Stimulated activated CD4-positive, alpha-beta T cell treated with anti-CD3 and anti-CD28 coated beads, Interleukin-2, amount 100 ng/mL, for 24 hours (primary cell): ENCODE measurements at places on chromosomes 6 and 20.

DNA sequence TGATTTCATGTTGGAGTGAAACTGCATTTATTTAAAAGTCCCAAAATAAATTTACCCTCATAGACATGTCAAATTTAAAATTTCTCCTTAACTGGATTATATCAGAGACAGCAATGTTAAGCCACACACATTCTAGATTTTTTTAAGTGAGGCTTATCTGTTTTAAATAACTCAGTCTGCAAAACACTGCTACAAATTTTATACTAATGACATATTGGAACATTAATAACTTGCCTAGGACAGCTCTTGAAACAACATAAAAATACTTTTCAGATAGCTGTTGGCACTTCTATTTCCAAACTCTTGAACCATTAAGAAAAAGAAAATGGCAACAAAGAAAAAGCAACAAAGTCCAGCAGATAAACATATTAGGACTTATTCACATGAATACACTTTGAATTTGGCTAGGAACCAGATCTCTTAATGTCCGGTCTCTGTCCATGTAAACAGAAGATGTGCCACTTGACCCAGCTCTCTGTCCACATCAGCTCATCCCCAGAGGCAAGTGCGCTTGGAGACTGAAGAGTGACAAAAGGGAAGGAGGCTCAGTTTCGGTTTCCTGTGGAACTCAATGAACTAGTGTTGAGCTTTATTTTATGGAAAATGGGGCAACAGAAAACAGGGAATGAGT, 219.3 kb upstream of the THBS2 start:
- DNase-seq: no peak

DNA sequence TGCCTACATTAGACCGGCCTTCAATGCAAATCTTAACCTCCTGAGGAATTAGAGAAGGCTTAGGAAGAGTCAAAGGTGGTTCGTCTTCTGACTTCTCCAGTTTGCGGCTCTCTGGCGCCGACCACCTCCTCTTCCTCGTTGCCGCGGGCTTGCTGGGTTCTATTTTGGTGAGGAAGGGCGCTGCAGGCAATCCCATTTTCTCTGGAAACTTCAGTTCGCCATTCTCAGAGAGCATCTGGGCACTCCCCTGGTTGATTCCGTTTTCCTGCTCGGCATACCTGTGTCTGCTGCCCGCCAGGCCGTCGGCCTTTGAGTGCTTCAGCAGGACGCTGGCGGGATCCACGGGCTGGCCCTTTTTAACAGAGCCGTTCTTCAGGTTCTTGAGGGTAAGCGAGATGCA, 67.9 kb downstream of the GMPR start:
- no peak for DNase-seq

DNA sequence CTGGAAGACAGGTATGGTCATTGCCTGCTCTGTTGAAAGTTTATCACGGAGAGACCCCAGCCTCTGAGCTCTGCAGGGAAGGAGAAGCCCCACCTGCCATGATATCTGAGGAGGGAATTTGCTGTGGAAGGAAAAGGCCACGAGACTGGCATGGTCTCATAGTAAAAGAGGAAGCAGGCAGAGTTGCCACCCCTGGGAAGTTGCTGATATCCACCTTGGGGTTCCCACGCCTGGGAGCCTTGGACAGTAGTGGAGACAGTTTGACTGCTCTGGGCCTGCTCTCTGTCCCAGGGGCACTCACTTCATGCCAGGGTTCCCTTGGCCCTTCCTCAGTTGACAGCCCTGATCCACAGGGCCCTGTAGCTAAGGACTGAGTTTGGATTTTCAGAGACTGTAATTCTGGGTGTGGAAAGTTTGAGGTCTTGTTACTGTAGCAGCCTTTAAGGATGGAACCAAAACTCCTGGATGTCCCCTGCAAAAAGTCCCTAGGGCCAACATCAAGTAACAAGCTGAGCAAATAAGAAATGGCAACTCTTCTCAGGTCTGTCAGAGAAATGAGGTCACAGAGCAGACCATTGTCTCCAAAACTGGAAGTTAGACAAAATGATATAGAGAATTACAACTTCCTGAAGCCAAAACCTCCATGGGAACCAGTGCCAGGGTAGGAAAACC, 6.9 kb upstream of the SIRPB1 start:
- DNase-seq: no peak

DNA sequence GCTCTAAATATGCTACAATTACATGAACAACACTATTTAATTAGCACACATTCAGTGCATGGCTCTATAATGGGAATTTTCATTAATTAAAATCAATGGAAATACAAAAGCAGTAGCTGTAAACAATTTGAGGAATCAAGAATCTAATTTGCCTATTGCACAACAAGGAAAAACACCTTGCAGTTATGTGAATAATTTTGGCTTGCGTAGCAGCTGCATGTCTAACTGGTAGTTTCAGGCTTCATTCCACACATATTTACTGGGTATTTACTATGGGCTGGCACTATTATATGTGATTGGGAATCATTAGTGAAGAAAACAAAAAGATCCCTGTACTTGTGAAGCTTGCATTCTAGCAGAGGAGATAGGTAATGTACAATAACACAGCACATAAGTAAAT, 26.4 kb downstream of the KIF6 start:
- no peak for DNase-seq

DNA sequence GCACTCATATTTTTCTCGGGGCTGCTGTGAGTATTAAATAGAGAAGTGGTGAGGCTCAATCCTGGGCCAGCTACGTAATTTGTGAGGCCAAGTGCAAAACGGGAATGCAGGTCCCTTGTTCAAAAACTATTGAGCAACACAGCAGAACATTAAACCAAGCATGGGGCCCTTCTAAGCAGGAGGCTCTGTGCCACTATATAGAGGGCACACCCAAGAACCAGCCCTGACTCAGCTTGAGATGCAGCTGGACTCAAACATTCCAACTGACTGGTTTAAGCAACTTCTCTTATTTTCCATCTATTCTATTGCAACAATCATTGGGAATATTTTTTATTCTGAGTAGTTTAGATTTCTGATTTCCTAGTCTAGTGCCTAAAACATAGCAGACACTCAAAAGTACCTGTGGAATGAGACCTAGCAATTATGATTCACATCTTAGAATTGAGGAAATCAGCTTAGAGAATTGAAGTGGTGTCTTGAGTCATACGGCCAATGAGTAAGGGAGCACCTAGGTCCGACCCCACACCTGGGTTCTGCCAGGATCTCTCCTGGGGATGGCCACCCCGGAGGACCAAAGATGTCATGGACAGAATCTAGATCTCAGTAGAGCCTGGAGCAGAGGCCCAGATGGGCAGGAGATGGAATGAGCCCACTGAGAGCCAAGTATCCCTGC, 1.3 kb downstream of the SIRPB2 start:
- no peak for DNase-seq

DNA sequence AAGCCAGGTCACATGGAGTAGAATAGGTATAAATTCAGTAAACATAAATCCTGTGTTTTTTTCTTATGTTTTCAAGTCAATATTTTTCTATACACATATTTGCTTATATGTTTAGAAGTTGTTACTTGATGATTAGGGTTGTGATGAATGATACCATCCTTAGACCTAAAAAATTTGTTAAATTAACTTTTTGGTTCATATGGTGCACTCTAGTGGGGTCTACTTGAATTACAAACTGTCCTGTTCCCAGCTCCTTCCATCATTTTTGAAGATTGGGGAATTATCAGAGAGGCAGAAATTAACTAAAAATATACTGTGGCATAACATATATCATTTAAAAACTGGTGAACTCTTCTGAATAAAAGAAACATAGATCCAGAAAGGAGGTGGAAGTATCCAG, 48.3 kb upstream of the RIPPLY2 start:
- DNase-seq: no peak

DNA sequence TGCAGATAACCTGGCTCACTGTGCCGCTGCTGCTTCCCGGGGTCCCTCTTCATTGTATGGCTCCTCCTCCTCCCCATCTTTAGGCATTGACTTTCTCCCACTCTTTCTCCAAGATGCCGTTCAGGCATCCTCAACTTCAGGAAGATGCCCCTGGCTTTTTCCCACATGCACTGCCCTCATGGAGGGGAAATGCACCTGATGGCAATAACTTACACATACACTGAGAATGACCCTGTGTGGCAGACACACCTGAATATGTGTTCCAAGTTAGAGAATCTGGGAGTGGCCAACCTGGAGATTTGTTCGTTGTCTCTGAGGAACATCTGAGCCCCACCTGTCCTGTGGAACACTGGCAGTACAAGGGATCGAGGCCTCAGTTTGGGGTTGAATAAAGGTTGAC, 273.9 kb upstream of the CHD6 start:
- DNase-seq: no peak

GRCh38 chr6:13998356-13998755, 73.6 kb downstream of the RNF182 start:
- no peak for DNase-seq

GRCh38 chr6:106477790-106478189, 117.3 kb downstream of the CRYBG1 start:
- no peak for DNase-seq

DNA sequence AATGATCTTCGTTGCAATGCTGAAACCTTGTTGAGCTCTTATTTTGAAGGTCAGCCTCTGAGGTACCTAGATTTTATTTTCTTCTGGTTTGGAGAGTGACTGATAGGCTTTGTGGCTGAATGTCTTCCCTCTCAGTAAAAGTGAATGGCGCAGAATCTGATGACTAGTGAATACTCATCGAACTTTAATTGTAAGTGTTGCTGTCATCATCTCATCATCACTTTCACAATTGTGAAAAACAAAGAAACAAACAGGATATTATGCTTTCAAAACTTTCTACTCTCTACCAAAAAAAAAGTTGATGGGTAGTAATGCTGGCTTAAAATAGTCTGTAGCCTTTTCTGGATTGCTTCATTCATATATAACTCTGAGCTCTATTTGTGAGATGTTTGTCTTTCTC, 239.5 kb upstream of the RAB32 start:
- DNase-seq: no peak

- no peak for DNase-seq
These were observed 18.7 kb upstream of the HCK start for GRCh38 chr20:32033316-32033715.
